ENCODE measurements at places on chromosomes 3 and 15.

- DNase-seq: no peak
Observed at GRCh38 chr15:58805095-58805494, 34.0 kb downstream of the MINDY2 start.

DNA sequence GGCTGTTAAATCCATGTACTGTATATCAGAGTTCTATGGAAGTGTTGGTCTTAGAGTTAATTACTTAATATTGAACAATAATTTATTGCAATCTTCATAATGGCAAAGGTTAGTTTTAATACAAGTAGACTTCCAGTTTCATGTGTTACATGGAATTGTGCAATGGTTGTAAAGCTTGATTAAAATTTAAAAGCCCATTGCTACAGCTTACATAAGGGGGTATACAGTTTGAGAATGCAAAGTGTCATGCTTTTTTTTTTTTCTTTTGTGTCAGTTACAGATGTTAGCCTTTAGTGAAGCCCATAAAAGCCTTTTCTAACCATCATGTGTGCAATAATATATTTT is 22.0 kb downstream of the CNOT10 start:
- no peak for DNase-seq

DNA sequence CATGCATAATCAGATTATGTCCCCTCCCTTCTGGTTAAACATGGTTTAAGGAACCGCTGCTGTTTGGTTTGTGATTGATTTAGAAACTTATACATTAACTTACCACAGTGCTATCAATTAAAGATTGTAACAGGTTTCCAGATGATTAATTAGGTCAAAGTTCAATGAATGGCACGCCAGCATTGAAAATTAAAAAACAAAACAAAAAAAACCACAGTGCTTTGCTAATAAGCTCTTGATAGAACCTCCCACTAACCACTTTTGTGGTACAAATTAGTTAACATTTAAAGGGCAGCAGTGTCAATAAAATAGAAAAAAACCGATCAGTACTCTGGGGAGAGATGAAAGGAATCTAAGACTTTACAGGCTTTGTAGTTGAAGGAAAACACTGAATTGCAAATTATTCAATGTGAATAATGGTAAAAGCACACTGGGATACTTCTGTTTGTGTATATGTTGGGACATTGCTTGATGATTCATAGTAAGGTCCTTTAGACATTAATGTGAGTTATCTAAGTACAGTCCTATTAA is 7.6 kb upstream of the C3orf38 start:
- no peak for DNase-seq

- DNase-seq: no peak
Observed at GRCh38 chr3:33006571-33007286, 55.3 kb downstream of the CCR4 start.

DNA sequence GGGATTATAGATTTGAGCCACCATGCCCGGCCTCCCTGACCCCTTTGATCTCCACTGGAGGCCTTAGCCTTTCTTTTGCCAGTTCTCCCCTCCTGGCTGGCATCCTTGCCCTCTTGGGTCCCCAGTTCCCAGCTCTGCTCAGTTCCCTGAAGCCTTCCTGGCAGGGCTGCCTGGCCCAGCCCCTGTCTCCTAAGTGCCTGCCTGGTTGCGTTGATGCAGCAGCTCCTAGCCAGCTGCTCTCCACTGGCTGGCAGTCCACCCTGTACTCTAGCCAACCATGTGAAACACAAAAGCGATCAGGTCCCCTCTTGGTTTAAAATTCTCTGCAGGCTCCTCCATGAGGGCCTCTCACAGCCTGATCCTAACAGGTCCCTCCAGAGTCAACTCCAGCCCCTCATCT is 184.7 kb downstream of the RAB11A start:
- DNase-seq: no peak

DNA sequence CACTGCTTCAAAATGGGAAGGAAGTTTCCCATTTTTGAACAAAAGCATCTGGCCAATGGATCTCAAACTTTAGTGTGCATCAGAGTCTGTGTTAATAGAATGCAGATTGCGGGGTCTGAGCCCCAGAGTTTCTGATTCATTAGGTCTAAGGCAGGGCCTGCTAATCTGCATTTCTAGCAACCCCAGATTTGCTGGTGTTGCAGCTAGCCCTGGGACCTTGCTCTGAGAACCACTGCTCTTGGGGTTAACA is 30.7 kb upstream of the USP3 start:
- DNase-seq: no peak

GRCh38 chr3:196920733-196921132 is 21.6 kb downstream of the NCBP2 start:
- no peak for DNase-seq

DNA sequence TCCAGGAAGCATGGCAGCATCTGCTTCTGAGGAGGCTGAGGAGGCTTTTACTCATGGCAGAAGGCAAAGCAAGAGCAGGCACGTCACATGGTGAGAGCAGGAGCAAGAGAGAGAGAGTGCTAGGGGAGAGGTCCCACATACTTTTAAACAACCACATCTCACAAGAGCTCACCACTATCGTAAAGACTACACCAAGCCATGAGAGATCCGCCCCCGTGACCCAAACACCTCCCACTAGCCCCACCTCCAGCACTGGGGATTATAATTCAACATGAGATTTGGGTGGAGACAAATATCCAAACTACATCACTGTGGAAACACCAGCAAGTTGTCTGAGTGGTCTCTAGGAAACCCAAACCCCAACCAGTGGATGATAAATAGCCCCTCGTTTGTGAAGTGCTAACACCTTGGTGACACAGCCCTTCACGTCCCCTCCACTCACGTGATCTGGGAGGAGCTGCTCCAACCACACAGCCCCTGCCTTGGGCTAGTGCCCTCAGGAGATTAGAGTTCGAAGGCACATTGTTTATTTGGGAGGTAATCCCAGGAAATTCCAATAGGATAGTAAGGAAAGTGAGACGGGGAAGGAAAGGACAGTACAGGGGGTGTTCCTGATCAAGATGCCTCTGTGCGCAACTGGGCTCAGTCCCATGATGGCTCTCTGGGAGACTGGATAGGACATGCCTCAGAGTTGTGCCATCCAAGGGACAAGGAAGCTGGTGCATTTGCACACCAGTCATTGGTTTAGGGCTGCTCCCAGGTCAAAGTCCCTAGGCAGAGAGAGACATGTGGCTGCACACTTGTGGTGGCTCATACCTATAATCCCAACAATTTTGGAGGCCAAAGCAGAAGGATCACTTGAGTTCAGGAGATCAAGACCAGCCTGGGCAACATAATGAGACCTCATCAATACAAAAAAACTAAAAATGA is 80.6 kb upstream of the CTNNB1 start:
- no peak for DNase-seq

DNA sequence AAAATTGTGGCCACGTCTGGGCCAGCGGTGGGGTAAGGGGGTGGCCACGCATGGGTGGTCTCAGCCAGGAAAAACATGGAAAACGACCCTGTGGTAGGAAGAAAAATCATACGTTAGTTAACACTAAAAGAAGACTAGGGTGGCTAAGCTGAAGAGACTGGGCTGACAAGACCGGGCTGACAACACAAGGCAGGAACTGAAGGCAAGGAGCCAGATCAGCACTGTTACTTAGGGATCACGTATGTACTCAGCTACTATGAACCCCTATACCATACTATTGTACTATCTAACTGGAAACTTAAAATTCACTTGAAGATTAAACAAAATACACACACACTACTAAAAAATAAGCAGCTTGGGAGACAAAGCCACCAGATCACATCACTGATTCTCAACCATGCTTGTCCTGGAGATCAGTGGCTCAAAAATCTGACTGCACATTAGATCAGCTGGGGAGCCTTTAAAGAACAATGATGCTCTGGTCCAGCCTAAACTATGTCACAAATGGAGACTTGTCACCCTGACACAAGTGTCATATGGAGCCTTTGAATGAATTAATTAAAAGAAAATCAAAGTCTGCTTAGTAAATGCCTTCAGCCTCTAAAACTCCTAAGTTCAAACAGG is 442.2 kb downstream of the SHQ1 start:
- DNase-seq: no peak

GRCh38 chr3:188683032-188683521 is 488.7 kb upstream of the TPRG1 start:
- no peak for DNase-seq

- DNase-seq: no peak
Observed at GRCh38 chr15:66848116-66848515, 146.1 kb downstream of the SMAD6 start.

DNA sequence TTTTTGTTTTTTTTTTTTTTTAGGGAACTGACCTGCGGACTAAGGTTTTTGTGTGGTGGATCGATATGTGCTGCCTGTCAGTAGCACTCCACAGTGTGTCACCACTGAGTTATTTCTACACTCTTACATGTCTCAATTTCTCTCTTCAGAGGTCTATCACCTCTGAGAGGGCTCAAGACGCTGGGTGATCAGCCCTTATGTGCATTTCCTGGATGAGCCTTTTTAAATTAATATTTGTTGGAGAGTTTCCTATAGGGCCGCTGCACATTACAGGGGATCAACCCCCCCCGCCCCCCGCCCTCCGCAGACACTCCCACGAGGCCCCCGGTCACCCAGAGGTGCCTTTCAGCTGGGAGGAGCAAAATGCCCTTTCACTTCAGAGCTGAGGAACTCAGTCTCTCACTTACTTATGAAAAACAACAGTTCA is 34.5 kb upstream of the AP4E1 start:
- no peak for DNase-seq

DNA sequence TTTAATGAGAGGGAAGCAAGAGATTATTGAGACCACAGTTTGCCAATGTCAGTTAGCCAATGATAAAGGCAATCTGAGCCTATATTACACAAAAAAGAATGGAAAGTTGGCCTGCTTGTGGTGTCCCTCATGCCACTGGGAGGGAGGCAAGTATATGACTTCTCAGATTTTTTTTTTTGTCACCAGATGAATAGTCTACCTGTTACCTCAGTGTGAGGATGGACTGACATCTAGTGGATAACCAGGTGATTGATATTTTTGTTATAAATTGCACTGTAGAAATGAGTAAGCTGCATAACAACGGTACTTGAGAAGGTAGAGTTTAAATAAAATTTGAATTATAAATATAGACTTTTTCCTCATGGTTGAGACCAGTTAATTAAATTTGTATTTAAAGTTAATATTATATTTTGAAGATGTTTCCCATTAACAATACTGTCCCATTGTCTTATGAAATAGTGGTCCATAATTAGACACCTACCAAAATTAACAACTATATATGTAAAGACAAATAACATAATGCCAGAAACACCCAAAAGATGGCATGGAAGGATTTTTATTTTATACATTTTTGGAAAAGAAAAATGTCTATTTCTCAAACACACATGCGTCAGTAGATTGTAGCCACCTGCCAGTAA is 237.8 kb upstream of the GADL1 start:
- DNase-seq: no peak

GRCh38 chr3:116423945-116424344 is 21.3 kb downstream of the LSAMP start:
- no peak for DNase-seq

- no peak for DNase-seq
Observed at GRCh38 chr3:146653978-146654377, 48.8 kb upstream of the PLSCR5 start.

- no peak for DNase-seq
Observed at GRCh38 chr3:68889328-68889727, 43.0 kb downstream of the TAFA4 start.

DNA sequence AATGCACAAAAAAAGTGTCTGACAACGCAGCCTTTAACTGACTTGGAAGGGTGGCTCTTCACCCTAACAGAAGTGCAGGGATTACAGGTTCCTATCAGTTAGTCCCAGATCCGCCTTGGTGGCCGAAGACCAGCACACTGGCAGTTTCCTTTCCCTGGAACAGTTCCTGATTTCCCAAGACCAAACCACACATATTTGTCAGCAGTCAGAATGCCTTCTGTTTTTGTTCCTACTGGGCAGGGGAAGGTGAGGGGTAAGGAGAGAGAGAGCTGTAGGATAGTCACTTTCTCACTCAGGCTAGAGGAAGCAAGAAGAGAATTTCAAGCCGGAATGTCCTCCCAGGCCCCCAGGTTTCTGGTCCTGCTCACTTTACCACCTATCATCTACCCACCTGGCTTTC is 9.2 kb downstream of the CXCR6 start:
- DNase-seq: no peak

DNA sequence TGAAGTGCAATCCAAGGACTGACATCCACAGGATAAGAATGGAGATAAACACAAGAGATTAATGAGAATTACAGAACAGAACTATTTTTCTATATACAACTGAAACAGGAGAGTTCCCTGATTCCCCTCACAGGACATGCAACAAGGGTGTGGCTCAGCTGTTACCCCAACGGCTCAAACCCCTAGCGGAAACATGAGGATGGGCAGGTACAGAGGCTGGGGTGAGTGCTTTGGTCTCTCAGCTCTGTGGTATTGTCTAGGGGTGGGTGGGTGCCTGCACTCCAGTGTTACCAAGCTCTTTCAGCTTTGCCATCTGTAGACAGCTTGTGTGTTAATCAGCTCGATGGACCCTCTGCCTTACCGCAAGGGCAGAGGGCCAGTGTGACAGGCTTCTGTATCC is 17.8 kb upstream of the LRIG1 start:
- DNase-seq: no peak

GRCh38 chr3:197559651-197560050 is 3.9 kb upstream of the BDH1 start:
- no peak for DNase-seq

DNA sequence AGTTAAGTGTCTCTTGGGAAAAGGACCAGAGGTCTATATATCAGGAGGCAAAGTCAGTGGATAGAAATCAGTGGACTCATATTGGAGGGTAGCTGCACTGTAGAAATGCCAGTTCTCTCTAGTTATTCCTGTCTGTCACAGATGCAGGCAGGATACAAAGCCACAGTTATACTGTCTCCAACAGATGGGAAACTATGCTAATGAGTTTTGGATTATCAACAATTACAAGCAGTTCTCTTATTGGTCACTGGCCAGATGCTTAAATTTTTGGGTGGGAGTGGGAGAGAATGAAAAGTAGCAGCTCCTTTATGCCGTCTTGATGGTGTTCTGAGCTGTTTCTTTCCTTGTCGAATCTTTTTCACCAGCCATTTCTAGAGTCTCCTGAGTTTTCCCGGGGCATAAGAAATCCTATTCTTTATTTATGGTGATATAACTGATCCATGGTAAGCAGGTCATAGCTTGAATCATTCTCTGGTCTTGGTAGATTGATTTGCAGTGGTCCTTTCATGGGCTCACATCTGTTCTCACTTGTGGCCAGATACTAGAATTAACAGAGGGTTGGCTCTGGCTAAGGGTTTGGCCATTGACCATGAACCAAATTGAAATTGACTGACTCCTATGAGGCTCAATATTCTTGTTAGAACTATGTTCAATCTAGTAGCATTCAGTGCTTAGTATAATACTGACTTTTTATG is 44.6 kb upstream of the RBMS3 start:
- DNase-seq: no peak

DNA sequence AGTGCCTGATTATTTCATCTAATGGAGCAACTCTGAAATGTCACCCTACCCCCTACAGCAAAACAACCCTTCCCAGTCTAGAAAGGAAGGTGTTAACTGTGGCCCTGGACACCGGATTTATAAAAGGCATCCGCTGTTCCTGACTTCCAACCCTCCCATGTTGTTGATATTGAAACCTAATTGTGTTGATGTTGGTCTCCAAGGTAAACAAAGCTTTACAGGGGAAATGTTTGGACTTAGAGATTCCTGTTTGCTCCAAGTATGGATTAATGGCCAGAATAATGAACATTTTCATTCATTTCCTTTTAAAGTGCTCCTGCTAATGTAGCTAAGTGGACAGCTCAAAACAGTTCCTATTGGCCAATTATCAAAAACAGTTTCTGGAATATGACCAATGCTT is 19.4 kb upstream of the LMCD1 start:
- no peak for DNase-seq

Measured in stimulated activated CD8-positive, alpha-beta memory T cell treated with anti-CD3 and anti-CD28 coated beads, Interleukin-15, amount 100 ng/mL, for 24 hours (primary cell).